Esophagus (tissue), 2 donors: ENCODE measurements at places on chromosomes 12 and 14. TPM values are rescaled to one million over a fixed set of nuclear protein-coding genes. Genes with fewer than 3 reads are reported as not detected.

KRT85 gene
- not detected for polyA plus RNA-seq

PTPN21 gene
- polyA plus RNA-seq, result 4.7 TPM

CRACR2A gene
- 0.57 TPM for polyA plus RNA-seq

GARIN6 gene
- not detected for polyA plus RNA-seq

TAMALIN gene
- 6.1 TPM for polyA plus RNA-seq

KRT3 gene
- 1.9 TPM for polyA plus RNA-seq

SIX6 gene
- polyA plus RNA-seq, result not detected

CCDC197 gene
- polyA plus RNA-seq, result not detected

LIN52 gene
- polyA plus RNA-seq, result 3.0 TPM

CD27 gene
- polyA plus RNA-seq, result 0.84 TPM

NGB gene
- polyA plus RNA-seq, result not detected

TDP1 gene
- 7.6 TPM for polyA plus RNA-seq

PTPRB gene
- 1.6 TPM for polyA plus RNA-seq

TSPAN11 gene
- 0.42 TPM for polyA plus RNA-seq

TCL1B gene
- polyA plus RNA-seq, result not detected

TIMM9 gene
- polyA plus RNA-seq, result 28.1 TPM

SERPINA12 gene
- not detected for polyA plus RNA-seq

AMN1 gene
- polyA plus RNA-seq, result 4.4 TPM

TAS2R46 gene
- not detected for polyA plus RNA-seq
